Esophagus squamous epithelium (tissue), 5 donors: ENCODE measurements at places on chromosomes 4 and X.

DNA sequence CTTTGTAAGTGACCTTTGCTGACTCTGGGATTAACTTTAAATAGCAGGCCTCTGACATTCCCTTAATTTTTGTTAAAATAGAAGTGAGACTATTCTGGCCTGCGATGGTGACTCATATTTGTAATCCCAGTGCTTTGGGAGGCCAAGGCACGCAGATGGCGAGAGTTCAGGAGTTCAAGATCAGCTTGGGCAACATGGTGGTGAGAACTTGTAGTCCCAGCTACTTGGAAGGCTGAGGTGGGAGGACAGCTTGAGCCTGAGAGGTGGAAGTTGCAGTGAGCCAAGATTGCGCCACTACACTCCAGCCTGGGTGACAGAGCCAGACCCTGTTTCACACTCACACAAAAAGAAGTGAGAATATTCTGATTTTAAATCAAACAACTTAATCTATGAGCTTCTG lies 27.3 kb downstream of the ZNF330 start:
- no peak for DNase-seq
- no peaks in the 10 kb centered on the region for H3K4me1 ChIP-seq
- H3K27ac ChIP-seq: no peak overlapping the region

- no peak for DNase-seq
- H3K4me3 ChIP-seq: no peak overlapping the region
- H3K36me3 ChIP-seq: no peaks in the 10 kb centered on the region
- H3K27ac ChIP-seq: no peak overlapping the region
- no peaks in the 10 kb centered on the region for H3K27me3 ChIP-seq
- no peaks in the 10 kb centered on the region for H3K4me1 ChIP-seq
Measured at GRCh38 chrX:99095965-99096635, 1314.0 kb downstream of the PCDH19 start.

- H3K27me3 ChIP-seq: no peaks in the 10 kb centered on the region
- peaks cover 39% of the 10 kb centered on the region for H3K36me3 ChIP-seq
- H3K4me1 ChIP-seq: no peaks in the 10 kb centered on the region
- DNase-seq: no peak
- no peak overlapping the region for H3K27ac ChIP-seq
Measured at GRCh38 chr4:3510481-3510880, 21.7 kb downstream of the LRPAP1 start.

- peak overlapping the region; percentile 79 for H3K27ac ChIP-seq
- no peak overlapping the region for H3K4me3 ChIP-seq
- peaks cover 25% of the 10 kb centered on the region for H3K4me1 ChIP-seq
Measured at GRCh38 chr4:185738038-185738552, 73.9 kb downstream of the SORBS2 start.

DNA sequence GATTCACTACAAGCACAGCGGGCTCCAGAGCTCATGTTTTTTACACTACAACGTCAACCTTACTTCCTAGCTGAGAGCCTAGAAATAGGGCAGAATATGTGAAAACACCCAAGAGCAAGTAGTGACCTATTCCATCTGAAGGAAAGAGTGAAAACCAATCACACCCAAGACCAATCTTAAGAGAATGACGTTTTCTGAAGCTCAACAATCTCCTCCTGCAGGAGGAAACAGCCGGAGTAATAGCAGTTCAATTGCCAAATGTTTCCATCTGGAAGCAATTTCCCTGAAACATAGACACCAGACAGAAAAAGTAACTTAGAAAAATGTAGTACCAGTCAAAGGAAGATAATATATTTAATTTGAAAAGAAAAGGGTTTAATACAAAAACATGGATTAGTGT lies 142.4 kb downstream of the ANXA5 start:
- no peaks in the 10 kb centered on the region for H3K4me1 ChIP-seq
- H3K4me3 ChIP-seq: no peak overlapping the region
- H3K27me3 ChIP-seq: no peaks in the 10 kb centered on the region
- no peak for DNase-seq
- no peaks in the 10 kb centered on the region for H3K36me3 ChIP-seq

DNA sequence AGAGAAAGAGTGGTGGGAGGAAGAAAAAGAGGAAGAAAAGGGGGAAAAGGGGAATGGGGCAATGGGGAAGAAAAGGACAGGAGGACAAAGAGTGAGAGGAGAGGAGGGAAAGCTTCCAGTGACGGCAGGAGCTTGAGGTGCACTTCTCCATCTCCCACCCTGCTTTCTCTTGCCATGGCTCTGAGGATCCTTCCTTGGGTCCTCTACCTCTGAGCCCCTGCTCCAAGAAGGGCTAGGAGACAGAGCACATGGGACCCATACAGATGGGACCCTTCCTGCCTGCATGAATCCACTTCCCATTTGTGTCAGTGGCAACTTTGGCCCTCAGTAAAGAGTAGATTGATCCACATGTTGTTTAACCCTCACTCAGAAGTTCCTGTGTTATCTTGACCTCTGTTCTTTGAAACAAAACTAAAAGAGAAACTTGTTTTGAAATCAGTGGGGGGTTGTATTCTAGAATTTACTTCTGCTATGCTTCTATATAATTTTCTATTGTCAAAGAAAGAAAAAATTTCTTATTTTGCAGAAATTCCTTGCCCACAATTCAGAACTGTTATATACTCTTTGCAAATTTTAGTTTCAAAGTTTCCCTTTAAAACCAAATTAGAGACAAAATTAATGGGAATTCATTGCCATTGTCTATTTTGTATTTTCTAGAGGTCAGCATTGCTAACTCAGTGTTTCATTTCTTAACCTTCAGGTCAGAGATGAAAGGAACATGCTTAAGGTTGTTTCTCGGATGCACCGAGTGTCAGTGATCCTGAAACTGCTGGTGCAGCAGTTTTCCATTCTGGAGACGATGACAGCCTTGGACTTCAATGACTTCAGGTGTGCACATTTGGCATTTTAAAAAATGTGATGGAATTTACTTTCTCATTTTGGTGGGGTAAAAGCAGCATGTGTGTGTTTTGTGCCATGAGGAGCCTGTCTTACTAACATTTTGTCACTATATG lies 5.0 kb downstream of the TDO2 start:
- DNase-seq: no peak
- no peaks in the 10 kb centered on the region for H3K36me3 ChIP-seq
- no peak overlapping the region for H3K4me3 ChIP-seq
- no peak overlapping the region for H3K27ac ChIP-seq
- no peaks in the 10 kb centered on the region for H3K27me3 ChIP-seq

DNA sequence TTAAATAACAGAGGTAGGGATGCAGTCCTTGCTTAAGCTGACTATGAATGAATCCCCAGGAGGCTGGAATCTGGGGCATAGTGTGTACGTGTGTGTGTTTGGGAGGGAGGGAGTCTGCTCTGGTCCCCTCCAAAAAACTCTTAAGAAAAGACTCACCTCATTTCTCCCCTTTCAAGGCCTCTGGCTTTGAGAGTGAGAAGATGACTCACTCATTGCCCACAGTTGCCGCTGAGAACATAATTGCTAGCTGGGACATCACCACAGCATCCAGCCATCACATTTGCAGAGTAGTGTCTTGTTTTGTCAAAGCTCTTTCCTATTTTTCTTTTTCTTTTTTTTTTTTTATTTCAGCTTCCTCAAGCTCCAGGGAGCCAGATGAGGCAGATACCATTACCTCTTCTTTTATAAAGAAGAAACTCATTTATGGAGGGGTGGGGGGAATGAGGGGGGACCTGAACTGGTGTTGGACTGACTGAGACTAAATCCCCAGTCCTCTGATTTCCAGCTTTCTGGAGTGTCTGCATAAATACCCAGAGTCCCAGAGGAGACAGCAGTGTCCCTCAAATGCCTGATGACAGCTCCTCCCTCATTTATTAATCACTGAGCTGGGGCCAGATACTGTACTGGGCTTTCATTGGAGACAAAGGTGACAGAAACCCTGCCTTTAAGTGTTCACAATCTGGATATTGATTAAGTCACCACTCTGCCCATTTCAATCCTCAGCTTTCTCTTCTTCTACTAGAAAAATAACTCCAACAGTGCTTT lies 61.9 kb upstream of the LAS1L start:
- no peaks in the 10 kb centered on the region for H3K36me3 ChIP-seq
- no peak for DNase-seq
- H3K4me3 ChIP-seq: no peak overlapping the region
- H3K4me1 ChIP-seq: no peaks in the 10 kb centered on the region

- peaks cover 23% of the 10 kb centered on the region for H3K36me3 ChIP-seq
- DNase-seq: no peak
- H3K27ac ChIP-seq: peak overlapping the region; percentile 89
- no peak overlapping the region for H3K4me3 ChIP-seq
- peaks cover 75% of the 10 kb centered on the region for H3K4me1 ChIP-seq
Measured at GRCh38 chr4:3390288-3390811, 51.4 kb upstream of the HGFAC start.

GRCh38 chr4:52076731-52077130 lies 25.6 kb downstream of the SPATA18 start:
- H3K36me3 ChIP-seq: no peaks in the 10 kb centered on the region
- H3K27me3 ChIP-seq: no peaks in the 10 kb centered on the region
- no peak overlapping the region for H3K27ac ChIP-seq
- H3K4me3 ChIP-seq: no peak overlapping the region

DNA sequence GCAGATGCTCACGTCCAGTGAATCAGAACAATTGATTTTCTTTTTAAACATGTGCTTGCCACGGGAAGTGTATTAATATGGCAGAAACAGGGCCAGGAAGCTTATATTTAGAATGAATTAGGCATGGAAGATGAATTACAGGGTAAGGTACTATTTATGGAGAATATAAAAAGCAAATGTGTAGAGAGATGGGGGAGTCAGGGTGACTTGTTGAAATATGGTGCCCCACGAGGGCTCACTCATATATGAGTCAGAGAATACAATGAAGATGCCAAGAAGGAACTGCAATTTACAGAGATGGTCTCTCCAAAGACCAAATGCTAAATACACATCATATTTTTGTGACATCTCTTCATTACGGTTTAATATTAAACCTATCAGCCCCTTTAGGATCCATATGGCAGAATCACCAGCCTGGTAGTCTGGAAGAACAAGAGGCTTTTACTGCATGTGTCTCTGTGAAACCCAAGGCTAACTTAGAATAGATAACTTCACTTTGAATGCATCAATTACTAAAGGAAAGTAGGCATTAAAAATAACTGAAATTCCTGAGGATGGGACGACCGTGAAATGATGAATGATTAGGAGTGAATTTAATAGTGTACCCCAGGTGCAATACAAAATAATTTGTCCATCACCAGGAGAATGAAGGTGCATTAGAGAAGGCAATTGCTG lies 385.3 kb downstream of the ARHGAP24 start:
- no peaks in the 10 kb centered on the region for H3K36me3 ChIP-seq
- DNase-seq: no peak
- H3K27me3 ChIP-seq: no peaks in the 10 kb centered on the region
- H3K27ac ChIP-seq: no peak overlapping the region

DNA sequence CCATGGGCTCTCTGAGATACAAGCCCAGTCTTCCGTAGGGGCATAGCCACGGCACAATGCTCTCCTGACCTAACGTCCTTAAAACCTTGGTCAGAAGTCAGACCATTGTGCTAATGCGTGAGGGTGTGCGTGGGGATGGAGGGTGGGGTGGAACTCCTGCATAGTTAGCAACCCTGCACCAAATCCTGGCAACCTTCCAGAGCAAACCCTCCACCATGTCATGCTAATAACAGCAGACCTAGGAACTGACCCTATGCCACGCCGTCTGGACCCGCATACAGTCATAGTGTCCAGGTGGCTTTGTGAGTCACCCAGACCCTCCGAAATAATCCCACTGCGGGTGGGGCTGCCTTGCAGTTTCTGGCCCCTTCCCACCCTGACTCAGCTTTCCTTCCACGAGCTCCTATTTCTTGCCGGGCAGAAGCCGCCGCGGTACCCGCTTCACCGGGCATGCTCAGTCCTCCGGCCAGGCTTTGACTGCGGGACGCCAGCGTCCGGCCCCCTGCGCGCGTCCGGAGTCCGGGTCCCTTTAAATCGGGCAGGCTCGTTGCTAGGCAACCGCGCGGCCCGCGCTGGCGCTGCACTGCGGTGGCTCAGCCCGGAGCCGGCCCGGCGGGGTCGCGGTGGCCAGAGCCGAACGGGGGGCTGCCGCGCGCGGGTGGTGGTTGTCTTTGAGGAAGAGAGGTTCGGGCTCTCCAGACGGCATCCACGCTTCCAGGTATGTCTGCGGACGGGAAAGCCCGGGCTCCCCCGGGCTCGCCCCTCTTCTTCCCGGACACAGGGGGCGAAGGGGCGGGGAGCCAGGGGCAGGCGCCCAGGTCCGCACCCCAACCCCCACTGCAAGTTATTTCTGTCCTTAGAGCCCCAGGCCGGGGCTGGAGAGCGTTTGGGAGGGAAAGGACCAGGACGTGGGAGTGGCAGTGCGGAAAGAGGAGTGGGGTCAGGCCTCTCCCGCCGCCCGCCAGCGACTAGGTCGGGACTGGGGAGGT lies at the start of gene CCDC160:
TSS of gene CCDC160 (plus strand) at position 557 of the 989 bp plus-strand sequence. CDS start 7,619 bp downstream, outside the sequence.
- H3K27me3 ChIP-seq: peaks cover 7% of the 10 kb centered on the region
- DNase-seq: no peak
- H3K27ac ChIP-seq: no peak within 1 kb of the TSS
- no peaks in the 10 kb centered on the region for H3K4me1 ChIP-seq
- no peaks in the 10 kb centered on the region for H3K36me3 ChIP-seq

DNA sequence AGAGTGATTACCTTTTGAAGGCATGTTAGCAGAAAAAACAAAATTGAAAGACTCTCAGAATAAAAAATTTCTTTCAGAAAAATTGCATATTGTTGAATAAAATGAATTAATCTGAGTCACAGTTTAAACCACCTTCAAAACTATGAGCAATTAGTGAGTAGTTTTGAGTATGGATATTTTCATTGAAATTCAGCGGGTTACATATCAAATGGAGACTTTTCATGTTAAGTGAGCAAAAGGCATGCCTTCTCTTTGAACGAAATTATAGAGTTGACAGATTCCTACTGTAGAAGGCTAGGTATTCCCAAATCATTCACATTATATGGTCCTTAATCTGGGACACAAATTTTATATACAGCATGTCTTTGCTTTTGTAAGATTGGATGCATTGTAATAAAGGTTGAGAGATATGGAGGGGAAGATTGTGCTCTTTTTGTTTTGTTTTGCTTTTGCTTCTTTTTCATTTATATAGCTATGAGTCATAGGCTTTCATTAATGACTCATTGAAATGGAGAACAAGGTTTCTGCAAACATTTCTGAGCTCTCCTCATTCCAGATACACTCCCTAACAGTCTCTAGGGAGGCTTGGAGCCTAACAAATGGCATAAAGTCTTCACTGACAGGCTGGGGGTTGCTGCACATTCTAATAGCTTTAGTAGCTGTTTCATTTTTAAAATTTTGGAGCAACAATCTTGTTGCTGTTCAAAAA lies 21.6 kb downstream of the PCDH18 start:
- H3K27ac ChIP-seq: no peak overlapping the region
- H3K4me1 ChIP-seq: peaks cover 9% of the 10 kb centered on the region
- peak overlapping the region; percentile 15 for H3K4me3 ChIP-seq
- H3K36me3 ChIP-seq: no peaks in the 10 kb centered on the region
- DNase-seq: no peak
- H3K27me3 ChIP-seq: no peaks in the 10 kb centered on the region

GRCh38 chr4:86098691-86099090 lies 261.2 kb downstream of the MAPK10 start:
- H3K36me3 ChIP-seq: no peaks in the 10 kb centered on the region
- no peaks in the 10 kb centered on the region for H3K27me3 ChIP-seq
- no peak overlapping the region for H3K27ac ChIP-seq
- no peaks in the 10 kb centered on the region for H3K4me1 ChIP-seq
- DNase-seq: no peak
- H3K4me3 ChIP-seq: no peak overlapping the region
